ENCODE measurements at places on chromosomes 7 and 10.

GRCh38 chr7:102019461-102019860, 202.0 kb downstream of the CUX1 start:
- DNase-seq: no peak

- DNase-seq: no peak
Measured at GRCh38 chr10:80443531-80443974, 10.6 kb upstream of the TSPAN14 start.

GRCh38 chr10:129030603-129030895, 436.5 kb upstream of the MGMT start:
- DNase-seq: no peak

DNA sequence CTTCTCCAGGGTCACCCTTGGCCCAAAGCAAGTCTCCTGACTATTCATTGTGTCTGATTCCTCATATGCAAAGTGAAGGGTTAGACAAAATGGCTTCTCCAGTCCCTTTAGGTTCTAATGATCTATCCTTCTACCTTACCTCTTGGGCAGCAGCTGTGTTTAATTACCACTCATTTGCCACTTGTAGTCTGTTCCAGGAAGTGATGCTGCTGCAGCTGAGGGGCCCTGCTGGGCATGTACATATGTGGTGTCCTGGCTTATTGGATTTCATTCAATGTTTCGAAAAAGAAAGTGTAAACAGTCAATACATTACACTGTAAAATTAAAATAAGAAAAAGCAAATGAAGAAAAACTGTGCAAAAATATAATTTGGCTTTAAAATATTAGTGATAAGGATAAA, 36.6 kb downstream of the SCIN start:
- DNase-seq: no peak

DNA sequence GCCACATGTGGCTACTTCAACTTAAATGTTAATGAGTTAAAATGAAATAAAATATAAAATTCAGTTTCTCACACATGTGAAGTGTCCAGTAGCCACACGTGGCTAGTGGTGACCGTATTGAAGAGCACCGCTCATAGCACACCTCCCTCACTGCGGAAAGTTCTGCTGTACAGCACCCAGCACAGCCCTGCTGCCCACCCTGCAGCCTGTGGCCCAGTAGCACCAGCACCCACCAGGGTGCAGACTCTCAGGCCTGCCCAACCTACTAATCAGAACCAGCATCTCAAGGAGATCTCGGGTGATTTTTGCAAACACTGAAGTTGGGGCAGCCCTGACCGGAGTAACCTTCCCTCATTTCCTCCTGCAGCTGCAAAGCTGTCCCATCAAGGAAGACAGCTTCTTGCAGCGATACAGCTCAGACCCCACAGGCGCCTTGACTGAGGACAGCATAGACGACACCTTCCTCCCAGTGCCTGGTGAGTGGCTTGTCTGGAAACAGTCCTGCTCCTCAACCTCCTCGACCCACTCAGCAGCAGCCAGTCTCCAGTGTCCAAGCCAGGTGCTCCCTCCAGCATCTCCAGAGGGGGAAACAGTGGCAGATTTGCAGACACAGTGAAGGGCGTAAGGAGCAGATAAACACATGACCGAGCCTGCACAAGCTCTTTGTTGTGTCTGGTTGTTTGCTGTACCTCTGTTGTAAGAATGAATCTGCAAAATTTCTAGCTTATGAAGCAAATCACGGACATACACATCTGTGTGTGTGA, 162.8 kb upstream of the LANCL2 start:
- no peak for DNase-seq

DNA sequence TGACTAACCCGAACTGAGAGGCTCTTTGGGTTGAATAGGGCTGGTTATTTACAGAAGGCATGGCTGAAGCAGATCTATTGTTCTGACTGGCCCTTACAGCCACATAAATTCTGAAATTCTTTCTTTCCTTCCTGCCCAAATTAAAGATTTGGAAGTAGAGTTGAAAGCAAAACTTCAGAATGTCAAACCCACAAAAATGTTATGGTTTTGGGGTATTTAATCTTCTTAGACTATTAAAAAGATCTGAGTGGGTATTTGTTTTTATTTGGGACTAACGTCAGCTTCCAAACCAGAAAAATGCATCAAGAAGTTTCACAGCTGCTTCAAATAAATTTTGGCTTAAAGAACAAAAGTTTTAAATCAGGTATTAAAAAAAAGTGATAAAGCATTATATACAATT, 124.5 kb downstream of the AHR start:
- DNase-seq: no peak

- no peak for DNase-seq
Measured at GRCh38 chr10:43230909-43231522, 35.8 kb downstream of the RASGEF1A start.

DNA sequence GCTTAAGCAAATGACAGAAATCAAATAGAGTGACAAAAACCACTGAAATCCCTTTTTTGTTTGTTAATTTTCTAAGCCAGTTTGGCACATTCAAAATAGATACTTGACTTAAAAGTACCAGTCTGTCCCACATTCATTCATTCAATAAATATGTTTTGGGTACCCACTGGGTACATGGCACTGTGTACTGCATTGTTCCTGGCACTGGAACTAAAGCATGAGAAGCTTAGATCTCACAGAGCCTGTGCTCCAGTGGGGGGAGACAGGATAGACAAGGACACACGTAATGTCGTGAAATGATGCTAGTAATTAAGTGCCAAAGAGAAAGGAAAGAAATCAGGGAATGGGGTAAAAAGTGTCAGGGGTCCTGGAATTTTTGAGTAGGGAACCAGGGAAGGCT, 13.0 kb downstream of the MTURN start:
- DNase-seq: no peak

DNA sequence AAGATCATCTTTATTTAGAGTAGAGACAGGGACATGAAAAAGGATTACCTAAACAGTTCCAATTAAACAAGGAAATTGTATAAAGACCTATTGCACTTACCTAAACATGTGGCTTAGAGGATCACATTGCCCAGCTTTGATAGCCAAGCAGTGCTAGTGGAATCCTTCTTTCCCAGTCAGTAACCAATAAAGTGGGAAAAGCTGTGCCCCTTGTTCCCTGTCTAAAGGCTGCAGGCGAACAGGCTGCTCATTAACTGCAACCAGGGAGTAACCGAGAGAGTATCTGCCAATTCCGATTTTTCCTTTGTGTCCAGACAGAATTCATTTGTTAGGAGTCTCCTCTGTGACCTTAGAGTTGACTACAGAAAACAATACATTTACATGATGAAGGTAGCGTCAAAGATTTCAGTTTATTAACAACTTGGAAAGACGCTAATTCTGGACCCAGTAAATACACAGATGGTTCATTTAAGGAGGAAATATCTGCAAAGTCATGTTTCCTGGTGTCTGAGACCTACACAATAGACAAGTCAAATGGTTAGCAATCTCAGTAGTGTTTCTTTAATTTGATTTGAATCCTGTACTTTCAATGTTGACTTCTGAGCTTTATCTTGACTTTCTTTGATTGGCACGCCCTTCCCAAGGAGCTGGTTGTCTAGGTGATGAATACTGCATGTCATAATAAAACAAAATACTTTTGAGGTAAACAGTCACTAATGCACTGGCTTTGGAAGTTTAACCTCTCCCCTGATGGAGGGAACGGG, 57.3 kb upstream of the MET start:
- DNase-seq: no peak

GRCh38 chr7:50397971-50398324, 52.2 kb downstream of the FIGNL1 start:
- DNase-seq: no peak
